ENCODE measurements at places on chromosomes 5 and 9.

- DNase-seq = no peak
Observed at GRCh38 chr5:112824197-112824596, 36.9 kb upstream of the SRP19 start.

GRCh38 chr5:83249156-83249555, 171.8 kb downstream of the XRCC4 start:
- DNase-seq = no peak

- DNase-seq = no peak
Observed at GRCh38 chr5:55226027-55226933, 835 bp downstream of the MCIDAS start.

DNA sequence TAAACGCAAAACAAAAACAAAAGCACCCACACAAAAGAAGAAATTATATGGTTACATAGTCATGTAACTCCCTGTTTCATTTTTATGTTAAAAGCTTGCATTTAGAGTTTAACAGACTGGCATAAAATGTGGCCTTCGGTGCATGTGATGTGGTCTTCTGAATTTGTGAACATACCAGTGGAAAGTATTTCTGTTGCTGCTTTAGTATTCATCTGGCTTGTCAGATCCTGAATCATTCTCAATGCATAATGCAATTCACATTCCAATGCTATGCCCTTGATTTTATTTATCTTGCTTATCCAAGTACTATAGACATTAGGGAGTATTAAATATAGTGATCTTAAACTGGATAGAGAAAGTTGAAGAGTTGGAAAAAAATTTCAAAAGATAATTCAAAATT, 740.2 kb upstream of the ZNF608 start:
- DNase-seq = no peak

DNA sequence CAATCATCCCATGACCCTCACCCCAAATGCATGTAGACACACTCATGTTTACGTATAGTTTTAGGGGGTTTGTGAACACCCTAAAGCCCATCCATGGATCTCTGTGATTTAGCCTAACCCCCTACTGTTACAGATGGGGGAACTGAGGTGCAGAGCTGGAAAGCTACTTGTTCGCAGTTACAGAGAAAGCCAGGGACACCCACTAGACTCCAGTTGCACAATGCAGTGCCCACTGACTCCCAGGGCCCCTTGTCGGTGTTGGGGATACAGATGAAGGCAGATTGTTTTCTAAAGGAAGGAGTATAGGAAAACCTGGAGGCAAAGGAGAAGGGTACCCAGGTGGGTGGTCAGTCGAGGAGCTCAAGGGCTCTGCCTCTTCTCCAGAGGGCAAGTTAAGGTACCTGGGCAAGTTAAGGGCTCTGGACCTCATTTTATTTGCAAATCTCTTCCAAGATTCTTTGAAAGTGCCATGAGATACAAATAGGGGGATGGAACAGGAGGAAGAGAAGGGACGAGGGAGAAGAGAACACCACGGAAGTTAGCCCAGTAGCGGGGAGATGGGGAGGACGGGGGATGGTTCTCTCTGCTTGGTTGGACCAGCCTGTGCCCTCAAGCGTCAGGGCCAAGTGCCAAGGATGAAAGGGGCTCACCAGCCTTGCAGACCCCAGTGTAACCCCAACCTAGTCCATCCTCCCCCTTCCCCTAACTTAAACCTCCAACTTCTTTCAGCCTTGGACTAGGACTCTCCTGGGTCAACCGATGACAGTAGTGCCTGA, 958 bp downstream of the MYOZ3 start:
- no peak for DNase-seq

DNA sequence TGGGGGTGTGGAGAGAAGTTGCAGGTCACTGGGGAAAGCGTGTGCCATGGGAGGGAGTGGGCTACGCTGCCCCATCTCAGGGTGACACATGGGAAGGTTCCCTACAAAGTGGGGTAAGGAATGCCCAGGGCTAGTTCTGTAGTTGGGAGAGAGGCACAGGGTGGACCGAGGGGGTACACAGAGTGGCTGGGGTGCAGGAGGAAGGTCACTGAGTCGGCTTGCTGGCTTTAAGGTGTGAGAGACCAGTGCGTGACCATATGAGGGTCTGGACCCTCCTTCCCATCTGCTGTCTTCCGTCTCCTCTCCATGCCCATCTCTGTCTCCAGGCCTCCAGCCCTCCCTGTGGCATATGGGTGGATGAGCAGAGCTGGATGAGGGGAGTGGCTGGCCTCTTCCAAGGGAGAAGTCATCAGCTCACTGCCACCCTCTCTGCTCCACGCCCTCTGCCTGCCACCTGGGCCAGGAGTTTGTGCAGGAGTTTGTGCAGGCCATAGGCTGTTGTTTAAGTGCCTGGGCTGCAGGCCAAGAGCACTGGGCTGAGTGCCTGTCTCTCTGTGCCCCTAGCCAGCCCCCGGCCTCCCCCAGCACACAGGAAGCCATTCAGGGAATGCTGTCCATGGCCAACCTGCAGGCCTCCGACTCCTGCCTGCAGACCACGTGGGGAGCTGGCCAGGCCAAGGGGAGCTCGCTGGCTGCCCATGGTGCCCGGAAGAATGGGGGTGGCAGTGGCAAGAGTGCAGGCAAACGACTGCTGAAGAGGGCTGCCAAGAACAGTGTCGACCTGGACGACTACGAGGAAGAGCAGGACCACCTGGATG, 96.8 kb downstream of the PHF2 start:
- DNase-seq = no peak

- DNase-seq = no peak
Observed at GRCh38 chr5:90612919-90613318, 54.3 kb downstream of the ADGRV1 start.

- no peak for DNase-seq
Observed at GRCh38 chr5:88707216-88707965, 175.6 kb downstream of the MEF2C start.

GRCh38 chr5:8396246-8396645, 527.3 kb downstream of the MTRR start:
- no peak for DNase-seq

DNA sequence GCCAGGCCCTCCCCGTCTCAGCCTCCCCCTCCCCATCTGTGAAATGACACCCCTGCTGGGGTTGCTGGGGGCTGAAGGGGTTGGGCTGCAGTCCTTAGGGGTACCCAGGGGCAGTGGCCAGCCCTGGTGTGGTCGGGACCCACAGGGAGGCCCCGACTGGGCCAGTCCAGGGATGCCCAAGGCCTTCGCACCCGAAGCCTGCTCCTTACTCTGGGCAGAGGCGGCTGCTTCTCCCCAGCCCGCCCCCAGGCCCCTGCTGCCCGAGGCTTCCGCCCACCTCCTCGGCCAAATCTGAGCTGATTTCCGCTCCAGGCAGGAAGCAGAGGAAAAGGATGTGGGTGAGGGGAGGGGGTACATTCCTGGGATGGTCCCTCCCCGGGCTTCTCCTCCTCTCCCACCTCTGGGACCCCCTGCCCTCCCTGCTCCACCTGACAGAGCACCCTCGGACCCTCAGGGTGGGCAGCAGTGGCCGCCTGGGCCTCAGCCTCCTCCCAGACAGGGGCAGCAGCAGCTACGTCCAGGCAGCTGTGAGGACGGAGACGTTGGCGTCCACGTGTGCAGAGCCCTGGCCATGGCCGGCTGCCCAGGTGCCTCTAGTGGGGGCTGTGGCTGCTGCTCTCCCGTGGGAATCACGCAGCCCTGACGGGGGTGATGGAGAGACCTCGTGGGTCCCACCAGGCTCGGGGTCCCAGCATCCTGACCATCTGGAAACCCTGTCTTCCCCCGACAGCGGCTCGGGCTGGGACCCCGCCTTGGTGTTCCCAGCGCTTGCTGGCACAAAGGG, 4.2 kb upstream of the NRARP start:
- DNase-seq = no peak

DNA sequence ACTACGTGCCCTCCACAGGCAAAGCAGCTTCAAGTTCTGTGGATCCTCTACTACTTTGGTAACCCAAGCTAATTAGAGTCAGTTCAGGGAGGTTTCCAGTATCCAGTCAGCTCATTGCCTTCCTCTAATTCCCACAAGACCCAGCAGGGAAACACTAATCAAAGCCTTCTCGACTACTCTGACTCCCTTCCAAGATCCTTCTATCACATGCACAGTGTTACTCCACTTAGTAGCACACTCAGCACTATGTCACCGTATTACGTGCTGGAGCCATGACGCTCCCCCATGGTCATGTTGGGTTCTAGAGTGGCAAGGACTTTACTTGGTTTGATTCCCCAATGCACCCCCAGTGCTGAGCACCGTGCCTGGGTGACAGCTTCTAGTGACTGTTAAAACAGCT, 53.0 kb downstream of the DCP2 start:
- DNase-seq = no peak

GRCh38 chr9:89378541-89378940, 60.2 kb downstream of the SECISBP2 start:
- no peak for DNase-seq

DNA sequence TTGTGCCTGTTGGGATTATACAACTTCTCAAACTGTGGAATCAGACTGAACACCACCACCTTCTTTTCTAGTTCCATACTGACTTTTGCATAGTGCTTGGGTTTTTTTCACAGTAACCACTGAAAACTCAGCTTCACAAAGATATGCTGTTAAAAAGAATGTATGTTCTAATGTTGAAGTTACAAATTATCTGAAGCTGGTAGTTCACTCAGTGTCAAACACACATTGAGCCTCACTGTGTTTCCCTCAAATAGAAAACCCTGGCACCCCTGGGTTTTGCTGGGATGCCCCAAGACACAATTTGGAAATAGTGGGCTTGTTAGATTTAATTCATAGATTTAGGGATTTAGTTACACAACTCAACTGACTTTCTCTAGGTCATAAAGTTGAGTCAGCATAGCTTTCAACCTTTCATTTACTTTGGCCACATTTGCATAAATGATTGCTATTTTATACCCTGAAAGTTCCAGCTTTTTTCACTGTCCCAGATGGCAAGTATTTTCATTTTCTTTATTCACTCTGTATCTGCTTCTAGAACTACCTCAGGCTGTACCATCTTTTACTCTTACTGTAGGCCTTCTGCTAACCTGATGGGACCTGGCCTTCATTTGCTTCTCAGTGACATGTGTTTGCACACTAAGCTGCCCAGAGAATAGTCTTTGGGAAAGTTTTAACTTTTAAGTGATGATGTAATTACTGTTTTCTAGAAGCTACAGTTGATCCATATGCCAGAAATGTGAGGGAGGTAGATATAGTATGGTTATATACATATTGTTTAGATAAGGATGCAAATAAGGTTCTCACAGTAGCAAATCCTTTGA, 115.1 kb downstream of the CDC42SE2 start:
- DNase-seq = no peak

DNA sequence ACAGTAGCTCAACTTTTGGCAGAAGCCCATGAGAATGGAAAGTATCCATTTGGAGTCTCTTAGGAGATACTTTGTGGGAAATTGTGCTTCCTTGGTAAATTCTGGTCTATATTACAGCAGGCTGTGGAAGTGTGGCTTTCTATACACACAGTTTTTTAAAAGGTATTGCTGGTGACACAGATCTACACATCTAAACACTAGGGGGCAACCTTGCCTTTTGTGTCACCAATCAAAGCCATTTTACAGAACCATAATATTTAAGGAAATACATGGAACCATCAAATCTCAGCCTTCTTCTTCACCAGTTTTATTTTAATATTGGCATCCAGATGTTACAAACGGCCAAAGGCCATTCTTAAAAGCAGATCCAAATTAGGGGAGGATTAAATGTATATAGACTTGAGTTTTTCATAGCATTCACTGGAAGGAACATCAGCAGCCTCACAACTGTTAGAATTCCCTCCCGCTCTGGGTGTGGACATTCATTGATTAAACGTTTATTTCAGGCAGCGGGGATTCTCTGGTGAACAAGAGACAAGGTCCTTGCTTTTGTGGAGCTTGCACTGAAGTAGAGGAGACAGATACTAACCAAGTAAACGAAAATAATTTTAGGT, 132.4 kb upstream of the EPB41L4A start:
- DNase-seq = no peak

DNA sequence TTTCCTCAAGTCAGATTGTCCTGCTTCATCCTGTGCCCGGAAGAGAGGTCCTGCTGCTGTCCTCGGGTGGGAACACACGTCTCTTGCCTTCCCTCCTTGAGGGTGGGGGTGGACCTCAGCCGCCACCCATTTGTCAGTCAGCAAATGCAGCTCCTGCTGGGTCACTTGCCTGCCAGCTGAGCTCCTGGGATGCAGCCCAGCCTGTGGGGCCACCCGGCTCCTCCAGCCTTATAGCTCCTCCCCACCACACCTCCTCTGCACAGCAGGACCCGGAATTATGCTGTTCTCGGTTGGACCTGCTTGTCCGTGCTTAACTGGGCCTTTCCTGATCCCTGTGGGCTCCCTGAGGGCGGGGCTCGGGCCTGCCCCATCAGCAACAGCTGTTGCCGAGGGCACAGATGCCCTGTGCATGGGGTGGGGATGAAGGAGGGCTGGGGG, 52.7 kb downstream of the RXRA start:
- no peak for DNase-seq

DNA sequence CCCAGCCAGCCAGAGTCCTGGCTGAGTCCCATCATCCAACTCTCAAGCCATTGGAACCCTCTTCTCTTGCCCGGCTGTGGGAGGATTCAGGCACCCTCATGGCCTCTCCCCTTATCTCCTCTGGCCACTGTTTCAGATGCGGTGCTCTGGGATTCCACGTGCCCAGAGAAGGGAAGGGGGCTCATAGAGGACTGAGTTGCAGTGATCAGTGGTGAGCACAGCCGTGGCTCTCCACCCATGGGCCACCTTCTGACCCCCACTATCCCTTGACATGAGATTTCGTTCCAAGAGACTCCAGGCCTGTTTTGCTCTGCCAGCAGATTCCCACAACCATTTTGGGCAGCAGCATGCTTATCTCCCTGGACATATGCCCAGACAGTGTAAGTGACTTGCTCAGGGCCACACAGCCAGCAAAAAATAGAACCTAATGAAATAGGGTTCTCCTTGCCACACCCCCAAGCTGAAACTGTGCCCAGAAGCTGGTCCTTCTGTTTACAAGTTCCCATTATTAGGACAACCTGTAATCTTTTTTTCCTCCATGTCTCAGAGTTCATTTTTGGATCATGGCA, 2.7 kb downstream of the GPX3 start:
- DNase-seq = no peak

DNA sequence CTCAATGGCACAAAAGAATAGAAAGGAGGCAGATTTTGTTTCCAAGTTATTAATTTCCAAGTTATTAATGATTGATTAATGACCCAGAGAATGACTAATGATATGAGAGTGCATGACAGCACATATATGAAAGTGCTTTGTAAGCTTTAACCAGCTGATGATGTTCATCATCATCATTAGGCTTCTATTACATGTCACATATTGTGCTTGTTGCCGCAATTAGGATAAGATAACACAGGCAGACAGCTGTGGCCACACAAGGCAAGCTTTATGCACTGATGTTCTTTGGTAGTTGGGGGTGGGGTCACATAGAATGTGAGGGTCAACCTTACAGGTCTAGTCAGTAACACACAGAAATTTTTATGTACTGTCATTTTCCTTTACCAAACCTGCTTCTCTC, 219.7 kb downstream of the TRPM3 start:
- DNase-seq = no peak

GRCh38 chr9:93660352-93661046, 84.1 kb downstream of the PHF2 start:
- no peak for DNase-seq

DNA sequence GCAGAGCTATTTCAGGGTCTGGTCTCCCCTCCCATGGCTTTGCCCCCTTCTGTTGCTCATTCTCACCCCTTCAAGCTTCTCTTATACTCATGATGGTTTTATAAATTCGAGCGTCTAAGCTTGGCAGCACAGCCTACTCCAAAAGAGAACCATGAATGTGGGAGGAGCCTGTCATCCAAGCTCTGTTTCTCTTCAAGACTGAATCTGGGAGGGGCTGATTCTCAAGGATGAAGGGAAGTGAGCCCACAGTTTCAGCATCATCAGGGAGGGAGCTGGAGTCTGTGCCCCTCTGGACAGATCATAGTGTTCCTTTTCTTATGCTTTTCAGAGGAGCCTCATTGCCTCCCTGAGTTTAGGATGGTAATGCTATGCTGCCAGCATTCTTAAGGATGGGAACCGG, 168.6 kb downstream of the CFAP90 start:
- no peak for DNase-seq

Data from effector CD8-positive, alpha-beta T cell (primary cell).